ENCODE measurements at places on chromosomes 16 and 17.

DNA sequence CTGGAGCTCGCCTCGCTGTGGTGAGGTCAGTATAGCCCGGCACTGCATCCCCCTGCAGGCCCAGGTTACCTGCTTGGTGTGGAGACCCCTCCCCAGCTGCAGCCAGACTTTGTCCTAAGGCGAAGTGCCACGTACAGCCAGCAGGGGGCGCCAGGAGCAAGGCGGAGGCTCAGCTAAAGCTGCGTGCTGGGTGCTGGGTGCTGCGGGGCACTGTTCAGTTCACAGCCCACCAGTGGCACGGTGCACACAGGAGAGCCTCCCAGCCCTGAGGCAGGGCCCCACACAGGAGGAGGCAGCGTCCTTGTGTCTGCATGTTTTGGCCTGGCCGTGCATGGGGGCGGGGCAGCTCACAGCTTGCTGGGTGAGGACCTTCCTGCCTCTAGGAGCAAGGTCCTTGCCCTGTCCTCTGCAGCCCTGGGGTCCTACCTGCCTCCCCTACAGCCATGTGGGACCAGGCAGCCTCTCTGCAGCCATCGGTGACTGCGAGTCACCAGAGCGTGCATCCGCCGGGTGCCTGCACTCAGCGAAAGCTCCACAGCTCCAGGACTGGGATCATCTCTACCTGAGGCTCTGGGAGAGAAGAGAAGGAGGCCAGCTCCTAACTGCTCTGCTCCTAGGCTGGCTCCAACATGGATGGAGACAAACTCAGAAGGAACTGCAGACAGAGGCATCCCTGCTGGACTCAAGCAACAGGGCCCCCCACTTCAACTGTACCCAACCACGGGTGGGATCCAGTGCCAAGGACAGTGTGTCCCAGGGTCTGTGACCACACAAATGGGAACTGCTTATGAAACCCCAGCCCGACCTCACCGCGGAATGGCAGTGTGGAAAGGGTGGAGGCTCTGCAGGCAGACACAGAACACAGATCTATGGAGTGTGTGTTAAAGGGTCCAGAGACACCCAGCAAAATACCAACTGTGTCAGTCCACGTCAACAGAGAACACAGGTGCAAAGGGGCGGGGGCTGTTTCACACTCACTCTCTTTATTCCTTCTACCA is 19.0 kb downstream of the SLC7A5 start:
- DNase-seq = peak; percentile 41

DNA sequence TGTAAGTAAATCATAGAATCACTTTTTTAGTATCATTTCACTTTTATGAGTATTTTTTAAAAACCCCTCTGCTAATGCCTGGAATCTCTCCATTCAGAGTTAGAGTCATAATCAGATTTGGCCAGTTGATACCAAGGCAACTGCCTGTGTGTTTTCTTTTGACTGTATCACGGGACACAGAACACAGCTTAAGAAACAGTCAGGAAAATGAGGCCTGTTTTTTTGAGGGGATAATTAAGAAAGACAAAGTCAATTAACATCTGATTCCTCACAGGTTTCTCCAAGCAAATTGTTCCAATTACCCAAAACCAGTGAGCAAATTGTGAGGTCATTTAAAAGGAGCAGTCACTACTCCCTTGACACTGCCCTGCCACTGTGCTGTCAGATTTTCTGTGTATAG is 944.5 kb upstream of the SOX9 start:
- DNase-seq = no peak

- DNase-seq = no peak
These were observed 4.6 kb downstream of the DHX58 start for GRCh38 chr17:42107597-42108576.

GRCh38 chr16:75965504-75966374 is 239.4 kb upstream of the CPHXL start:
- peak; percentile 53 for DNase-seq

DNA sequence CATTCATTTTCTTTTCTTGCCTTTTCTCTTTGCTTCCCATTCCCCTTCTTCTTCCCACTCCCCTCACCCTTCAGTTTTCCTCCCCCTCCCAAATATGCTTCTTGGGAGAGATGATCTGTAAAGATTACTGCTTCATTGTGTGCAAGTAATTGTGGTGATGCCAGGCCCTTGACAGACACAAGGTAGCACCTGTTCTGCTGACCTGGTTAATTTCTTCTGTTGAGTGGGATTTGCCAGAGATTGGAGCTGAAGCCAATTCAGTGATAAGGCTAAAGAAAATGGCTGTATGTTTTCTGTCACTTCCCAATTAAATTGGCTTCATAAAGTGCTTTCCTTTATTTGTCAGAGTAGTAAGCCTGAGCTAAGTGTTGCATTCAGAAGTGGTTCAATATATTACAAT is 44.5 kb downstream of the AATF start:
- DNase-seq = no peak

GRCh38 chr17:75346906-75347305 is 57.7 kb upstream of the SLC25A19 start:
- DNase-seq = peak; percentile 63

GRCh38 chr17:7173687-7174602 is 5.2 kb downstream of the ASGR1 start:
- peak; percentile 38 for DNase-seq

GRCh38 chr17:50219342-50219741 is 17.9 kb upstream of the COL1A1 start:
- DNase-seq = peak; percentile 90

DNA sequence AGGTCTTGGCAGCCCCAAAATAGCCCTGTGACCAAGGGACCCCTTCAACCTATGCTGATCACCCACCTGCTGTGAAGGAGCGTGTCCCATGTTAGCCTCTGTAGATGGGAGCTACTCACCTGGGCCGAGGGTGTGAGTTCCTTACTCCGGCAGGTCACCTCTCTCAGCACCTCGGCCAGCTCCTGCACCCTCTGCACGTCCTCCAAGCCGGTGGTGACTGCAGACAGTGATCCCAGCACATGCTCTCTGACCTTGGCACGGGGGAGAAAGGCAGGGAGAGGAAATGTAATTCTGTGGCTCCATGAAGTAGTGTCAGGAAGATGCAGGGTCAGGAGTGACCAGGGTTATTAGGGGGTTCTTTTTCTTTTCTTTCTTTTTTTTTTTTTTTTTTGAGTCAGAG is 67.7 kb upstream of the BCO1 start:
- no peak for DNase-seq

DNA sequence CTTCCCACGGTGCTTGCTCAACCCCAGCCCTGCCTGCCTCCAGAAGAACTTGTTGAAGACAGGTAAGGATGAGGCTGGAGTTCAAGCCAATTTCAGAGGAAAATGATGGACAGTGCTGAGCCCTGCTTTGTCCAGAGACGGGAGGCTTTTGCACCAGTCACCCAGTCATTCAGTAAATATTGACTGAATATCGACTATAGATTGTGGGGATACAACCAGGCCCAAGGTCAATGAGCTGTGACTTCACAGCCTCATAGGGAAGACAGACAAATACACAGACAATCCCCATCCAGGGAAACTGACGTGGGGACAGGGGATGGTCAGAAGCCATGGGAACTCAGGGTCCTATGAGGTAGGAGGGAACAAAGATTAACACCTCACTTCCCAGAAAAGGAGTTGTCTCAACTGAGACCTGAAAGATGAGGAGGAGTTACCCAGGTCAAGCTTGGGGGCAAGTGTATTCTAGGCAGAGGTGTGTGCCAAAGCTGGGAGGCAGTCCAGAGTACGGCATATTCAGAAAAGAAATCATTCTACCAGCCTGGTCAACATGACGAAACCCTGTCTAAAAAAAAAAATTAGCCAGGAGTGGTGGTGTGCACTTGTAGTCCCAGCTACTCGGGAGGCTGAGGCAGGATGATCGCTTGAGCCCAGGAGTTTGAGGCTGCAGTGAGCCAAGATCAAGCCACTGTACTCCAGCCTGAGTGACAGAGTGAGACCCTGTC is 5.9 kb upstream of the DOC2A start:
- DNase-seq = no peak

- DNase-seq = no peak
These were observed 447.6 kb upstream of the PSMD7 start for GRCh38 chr16:73848993-73849392.

- DNase-seq = no peak
These were observed 1.3 kb upstream of the CCL15 start for GRCh38 chr17:36002631-36003030.

DNA sequence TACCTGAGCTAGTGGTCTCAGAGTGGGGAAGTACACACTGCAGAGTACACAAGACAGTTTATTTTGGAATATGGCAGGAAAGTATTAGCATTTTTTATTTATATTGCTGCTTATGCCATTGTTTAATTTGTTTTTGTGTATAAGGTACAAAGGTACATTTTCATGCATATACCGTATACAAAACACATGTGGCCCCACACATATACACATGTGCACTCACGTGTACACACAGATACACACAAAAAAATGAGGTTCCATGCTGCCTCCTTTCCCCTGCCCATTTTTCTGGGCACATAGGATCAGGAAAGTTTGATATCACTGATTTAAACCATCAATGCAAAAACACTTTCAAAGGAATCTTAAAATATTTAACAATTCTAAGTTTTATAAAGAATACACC is 12.9 kb downstream of the IGSF6 start:
- no peak for DNase-seq

DNA sequence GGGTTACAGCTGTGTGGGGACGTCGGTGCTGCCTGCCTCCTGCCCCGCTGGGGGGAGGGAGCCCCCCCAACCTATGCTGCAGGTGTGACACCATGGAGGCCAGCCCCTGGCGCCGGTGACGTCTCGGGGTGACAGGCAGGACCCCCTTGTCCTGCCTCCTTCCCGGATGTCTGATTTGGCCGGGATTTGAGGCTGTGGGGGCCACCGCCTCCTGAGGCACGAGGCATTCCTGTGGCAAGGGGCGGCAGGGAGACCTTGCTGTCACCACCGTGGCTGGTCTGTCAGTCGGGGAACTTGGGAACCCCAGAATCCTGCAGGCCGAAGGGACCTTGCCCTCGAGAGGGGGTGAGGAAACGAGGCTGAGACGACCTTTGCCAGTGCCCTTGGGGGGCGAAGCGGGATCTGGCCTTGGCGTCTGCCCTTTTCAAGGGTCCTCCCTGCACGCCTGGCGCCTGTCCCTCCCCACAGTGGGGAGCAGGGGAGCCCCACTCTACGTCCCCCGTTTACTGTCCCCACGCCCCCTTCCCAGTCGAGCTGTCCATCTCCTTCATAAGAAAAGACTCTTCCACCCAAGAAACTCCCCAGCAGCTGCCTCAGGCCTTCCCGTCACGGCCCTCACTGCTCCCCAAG is 74.4 kb downstream of the METRNL start:
- no peak for DNase-seq

DNA sequence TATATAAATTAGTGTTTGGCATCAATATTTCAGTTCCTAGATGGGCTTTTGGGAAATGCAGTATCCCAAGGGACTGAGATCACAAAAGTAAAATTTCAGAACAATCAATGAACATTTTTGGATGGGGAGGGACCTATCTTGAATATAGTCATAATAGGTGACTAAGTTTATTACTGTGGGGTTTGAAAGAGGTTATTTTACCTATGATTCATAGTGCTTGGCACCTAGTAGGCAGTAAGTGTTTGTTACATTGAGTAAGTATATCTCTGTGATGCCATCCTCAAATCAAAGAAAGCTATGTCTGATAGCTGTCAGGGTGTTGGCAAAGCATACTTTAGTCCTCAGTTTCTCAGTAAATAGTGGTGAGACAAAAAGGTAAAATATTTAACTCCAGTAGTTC is 36.9 kb downstream of the ZNF207 start:
- peak; percentile 25 for DNase-seq

DNA sequence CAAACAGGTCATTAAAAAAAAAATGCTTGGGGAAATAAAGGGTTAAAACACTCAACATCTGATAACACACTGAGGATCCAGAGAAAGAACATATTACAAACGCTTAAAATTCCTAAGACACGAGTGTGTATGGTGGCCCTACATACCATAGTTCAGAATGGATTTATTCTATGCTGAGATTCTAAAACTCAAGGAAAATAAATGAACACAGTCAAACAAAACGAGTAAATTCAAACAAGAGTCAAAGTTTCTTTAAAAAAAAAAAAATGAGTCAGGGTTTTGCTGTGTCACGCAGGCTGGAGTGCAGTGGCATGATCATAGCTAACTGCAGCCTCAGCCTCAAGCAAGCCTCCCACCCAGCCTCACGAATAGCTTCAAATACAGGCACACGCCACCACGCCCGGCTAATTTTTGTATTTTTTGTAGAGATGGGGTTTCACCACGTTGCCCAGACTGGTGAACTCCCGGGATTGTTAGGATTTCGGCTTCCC is 17.4 kb downstream of the CRK start:
- peak; percentile 65 for DNase-seq

- DNase-seq = peak; percentile 78
These were observed 330.0 kb upstream of the PMFBP1 start for GRCh38 chr16:72501739-72502593.

- DNase-seq = no peak
These were observed 681 bp upstream of the TRAP1 start for GRCh38 chr16:3718019-3718391.

DNA sequence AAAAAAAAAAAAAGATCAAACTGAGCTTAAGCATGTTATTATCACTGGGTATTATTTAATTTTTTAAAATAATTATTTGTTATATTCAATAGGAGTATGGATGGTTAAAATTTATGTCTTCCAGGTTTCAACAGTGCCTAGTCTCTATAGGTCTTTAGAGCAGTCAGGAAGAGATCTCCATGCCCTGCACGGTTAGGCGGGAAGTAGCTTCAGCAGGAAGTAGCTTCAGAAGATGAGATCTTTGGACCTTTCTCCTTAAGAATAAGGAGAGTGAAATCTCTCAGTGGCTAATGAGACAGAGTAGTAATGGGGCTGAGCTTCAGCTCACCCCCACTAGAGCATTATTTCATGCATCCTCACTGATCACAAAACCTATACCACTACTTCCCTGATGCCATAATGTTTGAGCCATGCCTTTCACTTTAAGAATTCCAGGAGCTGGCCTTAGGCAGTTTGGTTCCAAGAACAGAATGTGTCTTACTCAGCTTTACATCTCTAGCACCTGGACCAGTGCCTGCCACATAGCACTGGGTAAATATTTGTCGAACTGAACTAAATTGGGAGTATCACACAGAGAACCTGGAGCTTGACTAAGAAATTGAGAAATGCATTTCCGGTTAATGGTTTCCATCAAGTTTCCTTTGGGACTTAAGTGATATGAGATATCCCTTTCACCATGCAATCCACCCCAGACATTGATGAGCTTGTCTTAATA is 43.5 kb downstream of the SCPEP1 start:
- DNase-seq = no peak

- no peak for DNase-seq
These were observed 55.8 kb upstream of the TANC2 start for GRCh38 chr17:62910277-62910676.
